Esophagus squamous epithelium (tissue), 5 donors: ENCODE measurements at places on chromosomes 5 and 9. TPM values are rescaled to one million over a fixed set of nuclear protein-coding genes. Genes with fewer than 3 reads are reported as not detected.

- no peak for DNase-seq
Measured at GRCh38 chr5:116032991-116033390, 719 bp downstream of the ARL14EPL start.

- DNase-seq = no peak
Measured at GRCh38 chr5:37738865-37739488, 100.9 kb downstream of the GDNF start.

DNA sequence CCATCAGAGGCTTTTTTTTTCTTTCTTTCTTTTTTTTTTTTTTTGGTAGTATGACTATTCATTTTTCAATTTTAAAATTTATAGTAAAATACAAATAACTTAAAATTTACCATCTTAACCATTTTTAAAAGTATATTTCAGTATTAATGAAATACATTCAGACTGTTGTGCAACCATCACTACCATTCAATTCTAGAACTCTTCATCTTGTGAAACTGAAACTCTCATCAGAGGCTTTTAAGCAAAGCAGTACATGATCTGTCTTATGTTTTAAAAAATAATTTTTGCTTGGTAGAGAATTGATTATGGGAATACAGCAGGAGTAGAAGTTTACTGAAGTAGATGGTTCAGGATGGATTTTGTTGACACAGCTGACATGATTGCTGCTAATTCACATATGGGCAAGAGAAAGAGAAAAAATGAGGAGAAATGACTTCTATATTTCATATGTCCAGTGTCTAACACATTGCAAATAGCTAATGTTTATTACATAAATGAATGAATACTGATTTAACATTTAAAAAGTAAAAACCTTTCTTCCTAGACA is 13.4 kb downstream of the ELOVL7 start:
- DNase-seq = no peak

CDKN2B gene
- total RNA-seq = 110 TPM

JAKMIP2 gene
- total RNA-seq = not detected

- DNase-seq = no peak
Measured at GRCh38 chr5:76163111-76163628, 80.0 kb downstream of the SV2C start.

DNA sequence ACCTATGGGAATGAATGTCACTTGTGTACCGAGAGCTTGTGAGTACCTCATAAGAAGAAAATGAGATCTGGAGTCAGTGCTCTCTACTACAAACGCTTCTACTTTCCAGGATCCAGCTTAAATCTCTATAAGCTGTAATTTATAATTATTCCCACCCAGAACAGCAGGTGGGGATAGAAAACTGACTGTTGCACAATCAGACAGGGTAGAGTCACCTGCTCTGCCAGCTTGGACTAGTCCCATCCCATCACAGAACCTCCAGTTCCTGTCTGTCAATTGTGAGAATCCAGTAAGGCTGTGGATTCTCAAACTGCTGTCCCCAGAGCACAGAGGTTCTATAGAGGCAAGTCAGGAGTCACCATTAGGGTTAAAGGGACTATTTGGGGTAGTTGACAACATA is 2.0 kb downstream of the SPINK7 start:
- no peak for DNase-seq

- no peak for DNase-seq
Measured at GRCh38 chr9:129005336-129005997, 22.7 kb downstream of the SH3GLB2 start.

IRX1 gene
- 0.95 TPM for total RNA-seq

DNA sequence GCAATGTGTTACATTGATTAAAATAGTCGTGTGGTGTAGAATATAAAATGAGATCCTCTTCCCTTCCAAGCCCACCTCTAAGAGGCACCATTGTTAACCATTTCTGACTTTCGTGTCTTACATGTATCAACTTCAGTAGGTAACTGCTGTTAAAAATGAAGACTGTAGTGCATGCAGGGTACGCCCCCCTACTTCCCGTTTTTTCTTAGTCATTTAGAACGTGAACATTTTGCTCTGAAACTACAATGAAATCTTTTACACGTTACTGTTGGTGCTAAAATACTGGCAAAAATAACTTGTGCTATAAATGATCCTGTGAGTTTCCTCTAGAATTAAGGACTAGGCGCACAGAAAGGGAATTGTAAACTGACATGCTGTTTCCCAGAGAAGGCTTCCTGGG is 41.5 kb downstream of the WNK2 start:
- no peak for DNase-seq

- DNase-seq = no peak
Measured at GRCh38 chr5:66527478-66528035, 68.6 kb upstream of the MAST4 start.

CCDC183 gene
- total RNA-seq = not detected

DNA sequence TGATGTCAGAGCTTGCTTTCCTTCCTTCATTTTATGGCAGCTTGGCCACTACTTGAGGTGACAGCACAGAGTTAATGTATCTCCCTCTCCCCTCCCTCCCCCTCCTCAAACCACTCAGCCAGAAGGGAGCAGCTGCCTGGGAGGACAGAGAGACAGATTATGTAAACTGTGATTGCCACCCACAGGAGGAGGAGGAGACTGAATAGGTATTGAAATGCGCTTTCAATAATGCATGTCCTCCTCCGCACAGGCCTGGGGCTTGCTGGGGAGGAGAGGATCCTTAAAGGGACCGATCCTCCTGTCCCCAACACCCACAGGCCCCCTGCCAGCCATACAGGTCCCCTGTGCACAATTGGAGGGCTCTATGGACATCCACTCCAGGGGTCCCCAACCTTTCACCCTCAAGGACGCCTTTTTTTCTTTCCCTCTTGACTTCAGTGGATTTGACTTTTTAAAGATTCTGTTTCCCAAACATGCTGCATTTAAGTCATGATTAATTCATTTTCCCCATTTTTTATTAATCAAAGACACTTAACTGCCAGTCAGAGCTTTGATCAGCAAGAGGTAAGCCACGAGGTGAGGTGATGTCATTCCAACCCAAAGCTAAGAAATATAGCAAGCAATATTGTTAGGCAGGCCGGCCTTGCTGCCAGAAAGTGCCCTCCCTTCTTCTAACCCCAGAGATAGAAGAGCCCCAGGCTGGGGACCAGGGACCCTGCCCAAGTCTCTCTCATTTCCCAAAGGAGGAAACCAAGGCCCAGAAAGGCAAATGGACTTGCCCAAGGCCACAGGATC is 47.5 kb upstream of the CPLX2 start:
- no peak for DNase-seq

DNA sequence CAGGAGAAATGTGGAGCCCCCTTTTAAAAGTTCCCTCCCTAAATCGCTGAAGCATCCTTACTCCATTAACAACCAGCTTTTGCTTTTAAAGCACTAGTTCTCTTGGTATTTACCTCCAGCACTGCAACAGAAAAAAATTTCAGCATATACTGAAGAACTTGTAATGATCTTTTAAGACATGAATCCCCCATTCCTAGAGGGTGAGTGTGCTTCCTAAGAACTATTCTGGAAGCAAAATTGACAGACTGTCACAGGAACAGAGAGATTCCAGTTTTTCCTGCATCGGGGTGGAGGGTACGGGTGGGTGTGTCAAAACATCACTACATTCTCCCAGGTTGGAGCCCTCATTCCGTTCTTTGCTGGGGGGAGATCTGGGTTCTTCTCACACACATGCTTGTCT is 151.9 kb downstream of the EBF1 start:
- no peak for DNase-seq

GRCh38 chr9:118532592-118532991 is 828.4 kb downstream of the TLR4 start:
- no peak for DNase-seq

ANXA2R gene
- total RNA-seq = 2.3 TPM

DNA sequence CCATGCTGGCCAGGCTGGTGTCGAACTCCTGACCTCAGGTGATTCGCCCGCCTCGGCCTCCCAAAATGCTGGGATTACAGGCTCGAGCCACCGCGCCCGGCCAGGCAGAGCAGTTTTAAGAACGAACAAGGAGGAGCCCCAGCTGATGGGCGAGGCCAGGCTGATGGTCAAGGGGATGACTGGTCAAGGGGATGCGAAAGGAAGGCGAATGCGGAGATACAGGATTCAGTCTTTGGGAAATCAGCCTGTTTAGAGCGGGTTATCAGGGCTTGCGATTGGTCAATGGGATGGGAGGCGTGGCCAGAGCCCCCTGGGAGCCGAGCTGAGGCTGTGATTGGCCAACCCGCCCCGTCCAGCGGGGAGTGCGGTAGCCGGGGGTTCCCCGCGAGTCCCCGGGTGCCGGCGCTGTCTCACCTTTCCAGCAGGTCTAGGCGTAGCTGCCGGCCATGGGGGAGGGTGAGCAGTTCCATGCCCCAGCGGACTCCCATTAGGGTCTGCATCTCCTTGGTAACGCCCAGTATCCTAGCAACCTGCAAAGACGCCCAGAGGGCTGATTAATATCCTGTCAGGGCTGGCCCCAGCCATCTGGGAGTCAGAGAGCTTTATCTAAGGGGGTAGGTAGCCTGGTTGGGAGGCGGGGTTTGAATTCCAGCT is 7.5 kb upstream of the TOR2A start:
- no peak for DNase-seq
